ENCODE measurements at places on chromosomes 11 and 22.
A peak's percentile ranks its signal among the peaks of the same experiment; 100 is the strongest.

GRCh38 chr11:35334385-35335090 is 84.8 kb downstream of the SLC1A2 start:
- DNase-seq, result no peak

DNA sequence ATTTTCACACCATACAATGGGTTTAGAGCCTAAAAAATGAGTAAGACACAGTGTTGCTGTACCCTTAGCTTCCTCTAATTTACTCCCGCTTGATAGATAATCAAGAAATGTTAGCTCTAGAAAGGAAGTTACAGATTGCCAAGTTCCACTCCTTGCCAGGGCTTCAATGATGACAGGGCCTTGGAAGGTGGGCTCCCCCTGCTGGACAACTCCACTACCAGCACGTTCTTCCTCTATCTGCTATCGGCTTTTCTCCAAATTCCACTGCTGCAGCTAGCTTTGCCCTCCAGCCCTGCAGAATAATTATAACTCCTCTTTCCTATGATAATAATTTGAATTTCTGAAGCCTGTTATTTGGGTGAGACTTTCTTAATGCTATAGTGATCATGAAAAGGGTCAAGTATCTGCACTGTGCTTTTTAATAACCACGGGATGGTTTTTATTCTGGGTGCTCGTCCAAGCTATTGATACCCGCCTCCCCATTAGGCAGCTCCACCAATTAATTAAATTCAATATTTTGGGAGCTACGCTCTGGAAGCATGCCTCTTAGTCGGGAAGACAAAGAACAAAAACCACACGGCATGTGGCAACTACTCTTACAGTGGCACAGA is 9.0 kb downstream of the SYN3 start:
- no peak for DNase-seq

- no peak for DNase-seq
Measured at GRCh38 chr11:69089258-69089657, 40.5 kb downstream of the TPCN2 start.

DNA sequence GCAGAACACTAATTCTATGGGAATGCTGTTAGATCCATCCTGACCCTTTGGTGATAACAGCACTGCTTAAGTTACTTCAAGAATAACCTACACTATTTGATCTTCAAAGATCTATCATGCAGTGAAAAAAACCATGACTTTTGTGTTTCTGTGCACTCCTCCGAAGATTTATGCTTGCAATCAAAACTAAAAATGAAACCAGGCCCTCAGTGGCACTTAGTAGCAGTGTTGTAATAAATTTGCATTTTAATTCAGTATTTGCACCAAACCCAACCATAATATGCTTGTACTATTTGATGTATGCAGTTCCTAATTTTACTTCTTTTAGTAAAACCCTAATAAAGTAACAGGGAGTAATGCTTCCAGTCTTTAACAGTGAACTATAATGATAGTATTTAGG is 130.7 kb downstream of the SOX6 start:
- no peak for DNase-seq

DNA sequence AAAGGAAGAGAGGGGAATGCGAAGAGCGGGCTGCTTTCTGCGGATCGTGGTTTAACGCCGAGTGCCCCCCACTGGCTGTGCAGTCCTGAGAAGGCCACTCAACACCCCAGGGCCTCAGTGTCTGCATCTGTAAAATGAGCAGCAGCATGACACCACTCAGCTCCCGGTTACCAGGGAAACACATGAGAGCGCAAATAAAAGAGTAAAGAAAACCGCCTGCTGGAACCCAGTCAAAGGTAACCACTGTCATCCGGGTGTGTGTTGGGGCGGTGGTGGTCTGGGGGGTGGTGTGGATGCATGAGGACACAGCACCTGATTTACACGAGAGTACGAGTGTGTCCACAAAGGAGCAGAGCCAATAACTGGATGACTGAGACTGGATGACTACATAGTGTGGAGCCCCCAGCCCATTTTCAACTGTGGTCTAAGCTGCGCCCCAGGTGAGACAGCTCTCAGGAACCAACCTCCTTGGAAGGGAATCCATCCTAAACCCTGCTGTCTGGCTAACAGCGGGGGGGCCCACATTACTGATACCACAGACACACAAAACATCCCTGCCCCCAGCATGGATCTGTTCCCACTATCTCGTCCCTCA is 5.7 kb downstream of the CELSR1 start:
- DNase-seq, result no peak

DNA sequence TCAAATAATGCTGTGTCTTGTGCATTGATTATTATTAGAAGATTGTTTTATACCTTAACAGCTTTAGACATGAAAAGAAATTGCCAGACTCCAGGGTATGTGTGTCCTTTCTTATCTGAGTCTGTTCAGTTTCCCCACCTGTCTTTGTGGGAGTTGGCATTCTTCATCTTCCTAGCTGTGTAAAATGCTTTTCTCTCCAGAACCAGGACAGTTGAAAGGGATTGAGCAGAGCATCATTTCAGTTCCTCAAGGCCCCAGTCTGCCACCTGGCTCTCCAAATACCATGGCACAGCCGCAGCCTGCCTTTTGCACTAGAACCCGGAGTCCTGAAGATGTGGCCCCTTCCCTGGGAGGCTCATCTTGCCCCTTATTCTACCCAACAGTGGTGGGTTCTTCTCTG is 851.9 kb downstream of the NTM start:
- DNase-seq, result no peak

DNA sequence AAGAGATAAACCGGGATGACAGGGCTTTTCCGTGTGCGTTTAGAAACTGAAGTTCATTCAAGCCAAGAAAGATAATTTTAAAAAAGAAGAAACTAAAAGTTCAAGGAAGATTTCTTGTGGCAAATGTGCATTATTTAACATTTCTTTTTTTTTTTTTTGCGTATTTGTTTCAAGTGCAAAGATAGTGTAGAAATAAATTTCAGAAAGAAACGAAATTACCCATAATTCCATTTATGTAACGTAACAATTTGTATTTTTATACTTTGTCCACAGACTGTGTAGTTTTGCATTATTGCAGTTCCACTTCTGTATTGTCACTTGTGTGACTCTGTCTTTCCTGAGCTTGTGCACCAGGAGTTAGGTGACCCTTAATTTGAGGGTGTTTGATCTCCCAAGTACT is 24.0 kb downstream of the SNAP29 start:
- no peak for DNase-seq

- DNase-seq, result no peak
Measured at GRCh38 chr11:9840460-9841004, 176.7 kb downstream of the SWAP70 start.

DNA sequence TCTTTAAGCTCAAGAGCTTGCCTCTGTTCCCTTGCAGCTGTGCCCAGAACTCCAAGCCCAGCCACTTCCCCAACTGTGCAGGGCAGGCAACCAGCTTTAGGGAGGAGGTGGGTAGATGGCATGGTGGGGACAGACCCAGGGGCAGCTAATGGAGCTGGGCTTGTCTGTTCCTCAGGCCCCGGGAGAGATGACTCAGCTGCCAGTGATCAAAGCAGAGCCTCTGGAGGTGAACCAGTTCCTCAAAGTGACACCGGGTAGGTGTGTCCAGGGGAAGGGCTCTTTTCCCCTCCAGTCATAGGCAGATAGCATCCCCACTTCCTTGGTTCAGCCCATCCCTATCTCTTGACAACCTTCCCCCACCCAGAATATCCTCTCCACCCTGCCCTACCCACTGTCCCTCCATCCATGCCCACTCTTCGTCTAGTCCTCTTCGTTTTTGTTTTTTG is 32.4 kb downstream of the CREB3L1 start:
- no peak for DNase-seq

GRCh38 chr11:90823446-90823845 is 600.6 kb upstream of the CHORDC1 start:
- DNase-seq, result no peak

GRCh38 chr11:10639350-10639749 is 54.2 kb downstream of the IRAG1 start:
- no peak for DNase-seq

GRCh38 chr11:62140304-62141110 is 16.7 kb downstream of the INCENP start:
- no peak for DNase-seq

DNA sequence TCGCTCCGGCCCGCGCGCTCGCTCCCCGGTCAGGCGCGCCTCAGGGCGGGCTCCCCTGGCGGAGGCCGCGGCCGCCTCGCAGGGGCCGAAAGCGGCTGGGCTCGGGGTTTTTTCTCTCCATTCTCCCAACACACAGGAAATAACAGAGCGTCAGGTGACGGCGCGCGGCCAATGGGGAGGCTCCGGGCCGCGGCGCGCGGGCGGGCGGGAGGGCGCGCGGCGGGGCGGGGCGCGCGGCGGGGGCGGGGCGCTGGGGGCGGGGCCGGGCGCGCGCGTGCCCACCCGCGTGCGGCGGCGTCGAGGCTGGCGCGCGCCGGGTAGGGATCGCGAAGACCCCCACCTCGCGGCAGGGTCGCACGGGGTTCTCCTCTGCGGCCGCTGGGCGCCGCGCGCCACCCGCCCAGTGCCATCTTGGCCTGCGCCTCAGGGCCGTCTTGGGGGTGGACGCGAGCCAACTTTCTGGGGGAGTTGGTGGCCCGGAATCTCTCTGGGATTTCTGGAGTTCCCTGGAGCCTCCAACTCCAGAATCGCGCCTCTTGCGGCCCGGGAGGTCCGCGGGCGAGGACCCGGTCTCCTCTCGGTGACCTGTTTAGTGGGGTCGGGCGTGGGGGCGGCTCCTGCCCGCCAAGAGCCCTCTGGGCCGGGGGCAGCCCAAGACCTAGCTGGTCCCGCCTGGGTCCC is at the start of gene TCF20:
TCF20 (minus strand) TSS at position 144 of the 681 bp plus-strand sequence. CDS start 55,348 bp downstream, outside the sequence.
- DNase-seq, result peak; percentile 70

DNA sequence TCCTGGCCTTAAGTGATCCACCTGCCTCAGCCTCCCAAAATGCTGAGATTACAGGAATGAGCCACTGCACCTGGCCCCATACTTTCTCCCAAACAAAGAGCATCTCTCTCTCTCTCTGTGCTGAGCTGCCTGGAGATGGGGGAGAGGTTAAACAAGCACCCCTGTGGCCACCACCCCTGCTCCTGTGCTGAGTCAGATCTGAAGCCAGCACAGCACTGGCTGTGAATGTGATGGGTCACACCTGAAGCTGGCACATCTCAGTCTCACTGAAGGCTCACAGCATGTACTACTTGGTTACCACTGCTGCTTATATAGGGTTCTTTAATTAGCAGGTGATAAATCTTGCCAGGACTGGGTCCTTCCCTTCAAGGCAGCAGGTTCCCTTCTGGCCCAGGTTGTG is 10.8 kb upstream of the WEE1 start:
- no peak for DNase-seq

- no peak for DNase-seq
Measured at GRCh38 chr11:83299681-83300080, 13.5 kb upstream of the CCDC90B start.

DNA sequence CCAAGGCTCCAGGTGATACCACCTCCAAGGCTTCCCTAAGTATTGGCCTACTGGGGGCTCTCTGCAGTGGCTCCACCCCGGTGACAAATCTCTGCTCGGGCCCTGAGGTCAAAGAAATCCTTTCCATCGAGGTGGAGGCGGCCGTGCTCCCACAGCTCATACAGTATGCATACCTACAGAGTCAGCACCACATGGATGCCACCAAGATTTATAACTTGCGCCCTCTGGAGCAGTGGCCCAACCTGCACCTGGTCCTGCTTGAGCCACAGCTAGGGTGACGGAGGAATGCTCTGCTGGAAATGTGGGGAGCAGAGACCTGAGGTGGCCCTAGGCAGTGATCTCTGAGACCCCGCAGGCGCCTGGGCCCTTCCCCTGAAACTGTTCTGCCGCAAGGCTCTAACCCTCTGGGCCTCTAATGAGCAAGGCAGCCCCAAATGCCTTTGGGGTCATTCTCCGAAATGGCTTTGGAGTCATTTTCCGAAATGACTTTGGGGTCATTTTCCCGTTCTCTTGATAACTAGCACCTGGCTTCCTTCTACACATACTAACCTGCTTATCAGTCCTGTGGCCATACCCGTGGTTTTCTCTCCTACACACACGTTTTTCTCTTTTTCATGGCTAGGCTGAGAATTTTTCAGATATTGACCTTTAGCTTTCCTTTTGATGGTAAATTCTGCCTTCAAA is 33.9 kb downstream of the TMEM45B start:
- no peak for DNase-seq

GRCh38 chr22:22164541-22165272 is 79.9 kb upstream of the VPREB1 start:
- no peak for DNase-seq

DNA sequence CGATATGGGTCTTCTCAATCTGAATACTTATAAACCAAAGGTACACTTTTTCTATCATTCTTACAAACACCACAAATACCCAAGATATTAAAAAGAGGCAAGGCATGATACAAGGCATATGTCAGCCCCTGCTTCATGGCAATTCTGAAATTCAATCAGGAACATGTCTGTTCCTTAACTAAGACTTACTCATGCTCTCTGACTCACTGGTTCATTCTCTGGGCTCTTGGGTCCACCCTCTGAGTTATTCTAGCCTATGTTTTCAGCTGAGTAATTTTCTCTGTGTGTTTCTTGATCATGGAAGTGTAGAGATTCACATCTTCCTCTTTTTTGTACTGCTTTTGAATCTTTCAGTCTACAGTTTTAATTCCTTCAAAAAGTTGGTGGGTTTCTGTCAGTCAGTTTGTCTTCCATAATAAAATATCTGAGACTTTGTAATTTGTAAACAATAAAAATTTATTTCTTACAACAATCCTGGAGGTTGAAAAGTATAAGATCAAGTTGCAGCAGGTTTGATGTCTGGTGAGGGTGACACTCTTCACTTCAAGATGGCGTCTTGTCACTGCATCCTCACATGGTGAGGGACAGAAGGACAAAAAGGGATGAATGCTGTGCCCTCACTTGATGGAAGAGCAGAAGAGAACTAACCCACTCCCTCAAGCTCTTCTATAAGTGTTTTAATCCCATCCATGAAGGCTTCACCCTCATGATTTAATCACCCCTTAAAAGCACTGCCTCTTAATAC is 211.7 kb downstream of the FAM76B start:
- no peak for DNase-seq

- no peak for DNase-seq
Measured at GRCh38 chr11:14687943-14688627, 44.5 kb downstream of the PDE3B start.

DNA sequence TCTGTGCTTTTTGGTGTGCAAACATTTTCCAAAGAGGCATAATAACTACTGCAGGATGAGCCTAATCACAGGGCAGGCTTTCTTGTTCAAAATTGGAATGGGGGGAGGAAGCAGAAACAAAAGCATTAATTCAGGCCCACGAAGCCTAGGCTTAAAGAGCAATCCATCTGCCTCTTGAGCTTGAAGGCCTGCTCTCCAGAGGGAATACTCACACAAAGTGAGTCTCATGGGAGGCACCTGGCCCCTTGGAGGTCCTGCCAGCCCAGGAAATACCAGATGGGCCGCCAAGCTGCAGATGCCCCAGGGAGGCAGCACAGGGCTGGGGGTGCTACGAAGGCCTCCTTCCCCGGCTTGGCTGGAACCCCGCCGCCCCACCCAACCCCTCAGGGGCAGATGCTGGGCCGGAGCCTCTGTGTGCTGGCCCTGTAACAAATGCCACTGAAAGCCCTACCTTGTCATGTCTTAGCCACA is 39.3 kb upstream of the COMT start:
- no peak for DNase-seq
